ENCODE measurements at places on chromosomes 5 and 9.

GRCh38 chr5:30596495-30597064 lies 596.9 kb upstream of the CDH6 start:
- DNase-seq, result no peak

GRCh38 chr9:136544964-136545691 lies 720 bp downstream of the NOTCH1 start:
- no peak for DNase-seq

DNA sequence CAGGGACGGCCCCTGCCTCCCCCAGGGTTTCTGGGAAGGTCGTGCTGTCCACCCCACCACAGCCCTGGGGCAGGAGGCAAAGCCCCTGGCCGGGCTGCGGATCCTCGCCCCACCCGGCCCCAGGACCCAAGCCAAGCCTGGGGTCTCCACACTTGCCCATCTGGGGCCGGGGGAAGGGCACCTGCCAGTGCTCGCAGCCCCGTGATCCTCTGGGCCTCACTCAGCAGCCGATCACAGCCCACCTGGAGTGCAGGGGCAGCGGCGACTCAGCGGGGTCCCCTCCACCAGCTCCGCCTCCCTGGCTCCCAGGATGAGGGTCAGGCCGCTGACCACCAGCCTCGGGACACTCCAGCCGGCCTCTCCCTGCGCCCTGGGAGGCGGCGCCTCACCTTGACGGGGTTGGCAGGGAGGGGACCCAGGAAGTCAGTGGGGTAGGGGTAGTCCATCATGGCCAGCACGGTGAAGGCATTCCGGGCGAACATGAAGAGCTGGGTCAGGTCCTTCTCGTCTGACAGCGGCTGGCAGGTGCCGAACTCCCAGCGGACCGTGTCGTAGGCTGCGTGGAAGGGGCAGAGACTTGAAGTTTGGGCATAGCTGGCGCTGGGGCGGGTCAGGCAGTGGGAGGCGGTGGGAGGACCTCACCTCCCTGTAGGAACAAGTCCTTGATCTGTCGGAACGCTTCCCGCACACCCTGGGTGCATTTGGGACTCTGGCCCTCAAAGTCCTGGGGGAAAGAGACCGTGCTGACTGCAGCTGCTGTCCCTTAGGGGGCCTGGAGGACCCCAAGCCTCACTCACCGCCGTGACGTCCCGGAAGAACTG lies 1.8 kb downstream of the DPP7 start:
- DNase-seq, result no peak

GRCh38 chr9:132784286-132784830 lies 93.7 kb downstream of the AK8 start:
- no peak for DNase-seq

GRCh38 chr5:178098685-178099084 lies 14.6 kb upstream of the N4BP3 start:
- DNase-seq, result no peak

DNA sequence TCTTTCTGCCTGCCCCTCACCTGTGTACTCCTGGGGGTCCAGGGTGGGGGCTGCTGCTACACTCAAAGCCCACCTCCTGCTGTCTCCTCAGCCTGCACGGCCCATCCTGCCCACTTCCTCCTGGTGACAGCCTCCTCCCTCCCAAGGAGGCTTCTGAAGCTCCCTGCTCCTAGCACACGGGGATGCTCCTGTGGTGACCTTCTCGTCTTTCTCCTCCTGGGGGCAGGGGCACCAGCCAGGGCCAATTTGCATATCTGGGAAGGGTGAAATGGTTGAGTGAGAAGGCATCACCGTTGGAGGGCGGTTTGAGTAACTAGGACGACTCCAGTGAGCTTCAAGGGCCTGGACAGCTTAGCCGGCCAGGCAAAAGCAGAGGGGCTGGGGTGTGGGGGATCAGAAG lies 51.9 kb upstream of the COL5A1 start:
- no peak for DNase-seq

- no peak for DNase-seq
Observed at GRCh38 chr5:151528153-151528552, 63.0 kb downstream of the FAT2 start.

- DNase-seq, result no peak
Observed at GRCh38 chr9:97366476-97366875, 45.4 kb upstream of the TDRD7 start.

- DNase-seq, result no peak
Observed at GRCh38 chr5:171050916-171051315, 189.1 kb downstream of the RANBP17 start.

DNA sequence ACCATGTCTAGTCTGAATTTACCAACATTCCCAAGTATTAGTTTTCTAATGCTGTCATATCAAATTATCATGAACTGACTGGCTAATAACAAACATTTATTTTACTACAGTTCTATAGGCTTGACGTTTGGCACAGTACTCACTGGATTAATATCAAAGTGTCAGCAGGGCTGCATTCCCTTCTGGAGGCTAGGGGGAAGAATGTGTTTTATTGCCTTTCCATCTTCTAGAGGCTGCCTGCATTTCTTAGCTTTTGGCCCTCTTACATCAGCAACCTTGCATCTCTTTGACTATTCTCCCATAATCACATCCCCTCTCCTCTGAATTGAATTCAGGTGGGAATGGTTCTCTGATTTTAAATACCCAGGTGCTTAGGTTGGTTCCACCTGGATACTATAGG lies 84.7 kb downstream of the EDIL3 start:
- no peak for DNase-seq

- no peak for DNase-seq
Observed at GRCh38 chr9:69674716-69675438, 2.7 kb upstream of the APBA1 start.

DNA sequence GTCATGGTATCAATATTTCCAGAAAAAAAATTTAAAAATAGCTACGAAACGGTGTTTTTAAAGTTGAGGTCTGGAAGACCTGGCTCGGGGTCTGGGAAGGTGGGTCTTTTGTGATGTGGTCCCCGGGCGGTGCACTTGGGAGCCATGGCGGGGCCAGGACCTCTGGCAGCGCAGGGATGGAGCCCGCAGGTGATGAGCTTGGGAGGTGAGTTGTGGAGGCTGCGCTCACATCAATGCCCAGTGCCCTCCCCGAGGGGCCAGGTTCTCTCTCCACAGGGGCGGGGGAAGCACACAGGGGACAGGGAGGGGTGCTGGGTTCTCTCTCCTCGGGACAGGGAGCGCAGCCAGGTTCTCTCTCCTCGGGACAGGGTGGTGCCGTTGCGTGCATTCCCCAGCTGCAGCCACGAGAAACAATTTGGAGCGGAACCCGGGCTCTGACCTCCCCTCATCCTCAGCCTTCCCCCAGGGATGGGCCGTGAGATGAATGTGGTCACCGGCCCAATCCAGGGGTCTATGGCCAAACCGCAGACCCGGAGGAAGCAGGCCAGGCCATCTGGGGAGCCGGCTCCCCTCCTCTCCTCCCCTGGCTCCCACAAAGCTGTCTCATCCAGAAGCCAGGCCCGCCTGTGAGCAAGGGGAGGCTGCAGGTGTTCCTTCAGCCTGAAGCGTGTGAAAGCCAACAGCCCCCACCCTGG lies 25.8 kb downstream of the DBH start:
- DNase-seq, result no peak

GRCh38 chr5:108303086-108303485 lies 78.8 kb downstream of the FBXL17 start:
- no peak for DNase-seq

DNA sequence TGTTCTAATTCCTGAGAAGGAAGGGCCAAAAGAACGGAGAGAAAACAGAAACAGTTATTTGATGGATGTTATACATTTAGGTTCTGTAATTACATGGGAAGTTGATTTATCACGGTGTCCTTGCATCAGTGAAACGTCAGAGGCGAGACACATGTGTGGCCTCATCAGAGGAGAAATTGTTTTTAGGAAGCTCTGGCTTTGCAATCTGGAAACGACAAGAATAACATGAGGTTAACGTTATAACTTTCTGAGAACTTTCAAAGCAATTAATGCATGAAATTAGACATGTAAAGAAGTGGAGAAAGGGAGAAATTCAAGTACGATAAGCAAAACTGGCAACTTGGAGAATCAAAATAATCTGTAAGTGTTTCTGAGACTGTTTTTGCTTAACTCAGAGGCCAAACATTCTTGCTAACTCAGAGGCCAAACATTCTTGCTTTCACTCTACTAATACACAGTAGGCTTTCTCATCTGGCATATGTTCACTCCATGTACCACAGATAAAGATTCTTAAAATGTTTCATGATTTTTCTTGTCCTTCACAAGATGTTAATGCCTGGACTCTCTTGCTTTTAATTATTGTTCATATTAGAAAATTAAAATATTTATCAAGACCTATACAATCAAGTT lies 933.0 kb downstream of the TLE4 start:
- DNase-seq, result no peak

GRCh38 chr9:2180154-2180553 lies 165.0 kb downstream of the SMARCA2 start:
- no peak for DNase-seq

- DNase-seq, result no peak
Observed at GRCh38 chr9:37542488-37542887, 33.7 kb downstream of the FBXO10 start.

- DNase-seq, result no peak
Observed at GRCh38 chr9:86766912-86767311, 180.4 kb downstream of the GAS1 start.

GRCh38 chr9:73680831-73681230 lies 529.2 kb downstream of the ANXA1 start:
- DNase-seq, result no peak

DNA sequence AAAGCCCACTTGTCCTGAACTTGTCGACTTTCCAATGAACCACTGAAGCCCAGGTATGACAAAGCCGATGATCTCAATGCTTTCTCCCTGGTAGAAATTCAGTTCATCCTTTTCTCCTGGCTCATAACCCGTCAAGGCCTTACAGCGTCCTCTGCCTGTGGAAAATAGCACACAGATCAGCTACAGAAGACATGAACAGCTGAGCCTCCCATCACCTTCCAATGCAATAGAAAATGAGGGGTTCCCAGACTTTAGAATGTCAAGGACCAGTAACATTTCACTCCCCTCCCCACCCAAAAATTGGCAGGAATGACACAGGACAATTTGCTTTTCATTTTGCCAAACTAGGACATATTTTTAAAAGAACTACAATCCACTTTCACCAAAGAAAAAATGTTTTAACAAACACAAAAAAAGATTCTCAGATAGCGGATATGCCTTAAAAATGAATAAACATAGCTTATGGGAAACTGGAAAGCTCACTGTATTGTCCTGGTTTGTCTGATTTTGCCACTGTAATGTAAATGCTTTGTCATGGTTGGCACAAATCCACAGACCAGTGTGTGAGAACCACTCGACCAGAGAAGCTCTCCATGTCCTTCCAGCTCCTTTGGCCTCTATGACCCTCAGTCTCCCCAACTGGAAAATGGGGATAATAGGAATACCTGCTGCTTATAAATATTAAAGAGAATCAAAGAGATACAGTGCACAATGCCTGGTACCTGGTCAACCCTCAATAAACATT lies 24.4 kb downstream of the SH3TC2 start:
- no peak for DNase-seq

- no peak for DNase-seq
Observed at GRCh38 chr5:74953937-74954720, 87.9 kb upstream of the FAM169A start.

- DNase-seq, result no peak
Observed at GRCh38 chr9:38195737-38196161, 126.7 kb upstream of the SHB start.

DNA sequence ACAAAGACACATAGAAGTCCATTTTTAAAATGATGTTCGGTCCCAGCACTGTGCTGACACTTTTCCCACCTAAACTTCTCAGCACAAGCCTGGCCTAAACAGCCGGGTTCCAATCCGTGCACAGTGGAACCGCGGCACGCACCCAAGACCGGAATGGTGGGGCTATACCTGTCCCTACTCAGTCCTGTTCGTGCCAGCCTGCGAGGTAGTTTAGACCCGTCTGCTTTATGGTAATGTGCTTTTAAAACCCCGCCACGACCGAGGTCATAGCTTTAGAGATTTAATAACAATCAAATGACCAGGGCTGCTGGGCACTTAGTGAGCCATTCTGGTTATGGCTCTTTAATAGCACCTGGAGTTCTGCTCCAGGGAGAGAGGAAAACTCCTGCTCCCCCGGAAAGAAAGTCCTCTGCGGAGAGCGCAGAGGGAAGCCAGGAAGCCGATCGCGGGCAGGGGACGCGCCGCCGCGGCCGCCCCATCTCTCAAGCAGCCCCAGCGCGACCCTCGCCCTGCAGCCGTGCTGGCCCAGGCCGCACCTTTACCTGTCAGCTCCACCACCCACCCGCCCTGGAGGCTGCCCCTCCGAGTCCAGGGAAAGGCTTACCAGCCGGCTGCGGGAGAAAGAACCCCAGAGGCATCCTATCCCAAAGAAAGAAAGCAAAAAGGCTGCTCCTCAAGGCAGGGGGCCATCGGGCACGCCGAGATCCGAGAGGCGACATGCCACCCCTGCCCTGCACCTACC lies 511 bp downstream of the ARL15 start:
- DNase-seq, result no peak

DNA sequence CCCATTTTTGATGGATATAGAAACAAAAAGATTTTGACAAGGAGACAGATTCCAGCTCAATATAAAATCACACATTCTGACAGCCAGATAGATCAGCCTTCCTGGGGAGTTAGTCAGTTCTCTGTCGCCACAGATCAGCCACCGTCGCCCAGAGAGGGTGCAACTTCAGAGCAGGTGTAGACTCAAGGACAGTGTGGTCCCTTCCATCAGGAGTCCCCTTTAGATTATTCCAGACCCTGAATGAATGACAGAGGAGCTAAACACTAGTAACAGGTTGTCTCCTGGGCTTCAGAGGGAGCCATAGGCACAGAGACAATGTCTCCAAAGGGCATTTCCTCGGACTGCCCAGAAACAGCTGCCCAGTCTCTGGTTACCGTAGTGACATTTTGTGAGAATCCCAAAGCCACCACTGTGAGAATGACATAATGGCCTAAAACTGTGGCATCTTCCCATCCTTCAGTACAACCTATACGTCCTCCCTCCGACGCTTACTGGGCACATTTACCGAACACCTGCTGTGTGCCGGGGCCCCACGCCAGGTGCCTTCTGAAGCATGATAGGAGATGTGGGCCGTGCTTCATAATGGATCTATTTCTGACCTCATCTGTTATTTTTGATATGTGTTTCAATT lies 47.4 kb upstream of the SLC2A8 start:
- no peak for DNase-seq

DNA sequence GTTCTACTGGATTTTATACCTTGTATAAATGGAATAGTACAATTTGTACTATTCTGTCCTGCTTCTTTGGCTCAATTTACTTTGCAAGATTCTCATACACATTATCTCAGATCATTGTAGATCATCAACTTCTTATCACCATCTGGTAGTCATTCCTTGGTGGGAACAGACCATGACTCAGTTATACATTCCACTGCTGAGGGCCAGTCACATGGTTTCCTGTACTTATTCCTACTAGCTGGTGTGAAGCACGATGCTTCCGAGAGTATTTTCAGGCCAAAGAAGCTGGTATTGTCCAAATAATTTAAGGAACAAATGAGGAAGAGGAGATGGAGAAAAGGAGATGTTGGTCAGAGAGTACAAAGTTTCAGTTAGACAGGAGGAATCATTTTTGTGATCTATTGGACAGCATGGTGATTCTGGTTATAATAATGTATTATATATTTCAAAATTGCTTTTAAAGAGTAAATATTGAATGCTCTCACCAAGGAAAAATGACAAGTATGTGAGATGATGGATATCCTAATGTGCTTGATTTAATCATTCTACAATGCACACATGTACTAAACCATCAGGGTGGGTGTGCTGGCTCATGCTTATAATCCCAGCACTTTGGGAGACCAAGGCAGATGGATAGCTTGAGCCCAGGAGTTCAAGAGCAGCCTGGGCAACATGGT lies 124.1 kb downstream of the SYK start:
- DNase-seq, result no peak

Measured in iPS DF 6.9 (cell line).